ENCODE measurements at places on chromosomes 12 and 14.

DNA sequence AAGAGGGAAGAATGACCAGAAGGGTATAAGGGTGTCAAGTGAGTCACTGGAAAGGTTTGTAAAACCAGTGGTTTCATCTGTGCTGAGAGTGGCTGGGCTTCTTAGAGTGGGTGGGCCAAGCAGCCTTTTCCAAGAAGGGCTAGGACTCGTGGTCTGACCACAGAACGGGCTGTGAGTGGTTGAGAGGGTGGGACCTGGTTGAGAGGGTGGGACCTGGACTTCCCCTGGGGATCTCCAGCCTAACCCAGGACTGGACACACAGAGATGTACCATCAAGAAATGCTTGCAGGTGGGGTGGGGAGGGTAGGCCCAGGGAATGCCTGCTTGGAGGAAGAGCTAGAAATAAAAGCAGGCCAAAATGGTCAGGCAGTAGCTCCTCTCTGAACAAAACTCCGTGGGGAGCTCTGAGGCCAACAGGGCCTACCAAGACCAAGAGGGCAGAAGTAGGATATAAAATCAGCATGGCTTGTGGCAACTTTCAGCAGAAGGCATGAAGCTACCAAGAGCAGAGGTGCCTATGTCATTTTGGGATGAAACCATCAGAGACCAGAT, 140.5 kb downstream of the FOXN3 start:
- DNase-seq = no peak

- no peak for DNase-seq
These were observed 132.3 kb downstream of the EML1 start for GRCh38 chr14:99925471-99925870.

DNA sequence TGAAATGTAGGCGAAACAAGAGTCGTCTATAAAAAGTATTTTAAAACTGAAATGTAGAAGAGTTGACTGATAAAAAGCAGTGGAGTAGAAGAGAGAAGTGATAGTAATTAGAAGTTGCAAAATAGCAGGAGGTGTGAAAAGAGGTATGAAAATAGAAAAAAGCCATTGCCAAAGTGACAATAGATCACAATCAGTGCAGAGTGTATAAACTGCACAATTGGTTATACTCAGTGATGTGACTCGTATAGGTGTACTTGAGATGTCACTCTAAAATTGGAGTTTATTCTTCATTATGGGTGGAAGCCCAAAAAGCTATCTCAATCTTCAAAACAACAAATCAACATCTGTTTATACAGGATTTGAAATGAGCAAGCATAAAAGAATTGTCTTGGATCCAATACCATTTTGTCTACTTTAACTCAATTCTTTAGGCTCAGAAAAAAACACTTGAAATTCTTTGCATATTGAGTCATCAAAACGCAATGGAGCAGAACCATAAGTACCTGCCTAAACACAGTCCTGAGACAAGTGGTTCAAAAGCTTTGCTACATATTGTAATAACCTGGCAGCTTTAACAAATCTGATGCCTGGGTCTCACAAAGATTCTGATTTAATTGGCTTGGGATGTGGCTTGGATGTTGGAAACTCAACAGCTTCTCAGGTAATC, 8.8 kb downstream of the IKBIP start:
- no peak for DNase-seq

- no peak for DNase-seq
These were observed 174.1 kb downstream of the CRADD start for GRCh38 chr12:93851257-93851671.

DNA sequence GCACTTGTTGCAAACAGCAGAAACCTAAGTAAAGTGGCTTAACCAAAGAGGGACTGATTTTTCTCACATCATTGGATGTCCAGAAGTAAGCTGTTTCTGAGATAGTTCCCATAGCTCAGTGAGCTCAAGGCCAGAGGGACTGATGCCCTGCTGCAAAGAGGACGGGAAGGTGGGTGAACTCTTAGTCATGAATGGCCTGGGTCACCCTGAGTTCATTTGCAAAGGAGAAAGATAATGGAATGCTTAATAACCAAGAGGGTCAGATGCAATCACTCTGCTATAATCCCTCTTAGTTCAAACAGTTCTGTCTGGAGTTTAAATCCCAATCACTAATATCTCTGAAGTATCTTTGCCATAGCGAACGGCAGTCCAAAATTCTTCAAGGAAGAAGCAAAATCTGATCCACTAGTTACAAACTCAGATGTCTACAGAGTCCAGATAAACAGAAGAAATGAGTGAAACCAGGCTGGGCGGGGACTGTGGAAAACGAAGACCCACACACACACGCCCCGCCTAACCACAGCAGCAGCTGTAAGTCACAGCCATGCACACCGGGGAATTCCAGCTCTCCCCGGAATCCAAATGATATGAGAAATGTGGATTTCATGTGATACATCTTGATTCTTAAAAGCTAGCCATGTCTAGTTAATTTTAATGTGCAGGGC, 289.5 kb downstream of the TMEM132D start:
- DNase-seq = no peak
